EL (cell line): ENCODE measurements at places on chromosomes 2 and 18.

DNA sequence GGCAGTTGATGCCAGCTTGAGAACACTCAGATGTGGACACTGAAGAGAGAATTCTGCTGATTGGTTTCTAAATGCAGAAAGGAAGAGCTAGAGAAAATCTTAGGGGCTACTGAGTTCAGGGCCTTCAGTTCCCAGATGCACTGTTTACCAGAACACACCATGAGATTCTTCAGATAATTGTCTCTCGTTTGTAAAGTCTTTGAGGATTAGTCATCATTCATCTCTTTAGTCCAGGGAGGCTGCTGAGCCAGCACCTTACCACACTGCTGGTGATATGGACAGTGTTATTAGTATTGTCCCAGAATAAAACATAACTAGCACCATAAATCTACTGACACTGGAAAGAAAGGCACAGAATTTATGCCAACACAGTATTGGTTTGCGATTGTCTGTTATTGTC, 690.8 kb upstream of the CELF4 start:
- DNase-seq = no peak

- no peak for DNase-seq
Measured at GRCh38 chr2:16640867-16641266, 24.8 kb downstream of the CYRIA start.

GRCh38 chr2:241035142-241035817, 36.9 kb downstream of the SNED1 start:
- DNase-seq = no peak

GRCh38 chr2:204072443-204073324, 136.1 kb downstream of the ICOS start:
- DNase-seq = peak; percentile 16

DNA sequence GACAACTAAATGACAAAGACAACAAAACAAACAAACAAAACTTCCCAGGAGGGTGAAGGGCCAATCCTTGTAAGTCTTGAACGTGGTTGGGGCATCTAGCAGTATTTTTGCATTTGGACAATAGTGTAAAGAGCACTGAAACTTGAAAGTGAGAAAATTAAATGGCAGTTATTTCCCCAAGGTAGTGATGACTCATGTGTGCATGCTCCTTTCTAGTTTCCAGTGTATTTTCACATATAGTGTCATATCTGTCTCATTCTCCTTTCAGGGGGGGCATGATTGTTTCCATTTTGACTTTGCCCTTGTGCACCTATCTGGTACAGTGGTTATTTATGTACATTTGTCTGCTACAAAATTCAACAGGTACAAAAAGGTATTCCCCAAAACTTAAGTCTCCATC, 39.5 kb downstream of the CERS6 start:
- no peak for DNase-seq

GRCh38 chr2:235219048-235219447, 267.2 kb downstream of the SH3BP4 start:
- no peak for DNase-seq

- no peak for DNase-seq
Measured at GRCh38 chr2:238483021-238483420, 56.3 kb downstream of the ASB1 start.

DNA sequence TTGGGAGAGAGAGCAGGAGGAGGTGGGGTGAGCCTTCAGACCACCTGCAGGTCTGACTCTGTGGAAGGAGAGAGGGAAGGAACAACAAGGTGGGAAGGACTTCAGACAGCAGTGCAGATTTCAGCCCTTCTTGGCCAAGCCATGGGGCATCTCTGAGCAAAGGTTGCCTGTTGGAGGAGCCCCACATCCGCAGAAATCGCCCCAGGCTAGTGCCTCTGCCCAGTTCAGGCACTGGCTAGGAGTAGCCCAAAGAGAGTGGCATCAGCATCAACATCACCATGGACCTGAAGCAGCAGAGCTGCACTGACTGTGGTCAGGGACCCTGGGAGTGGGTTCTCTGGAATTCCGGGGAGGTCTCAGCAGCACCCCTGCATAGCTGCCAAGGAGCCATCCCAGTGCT, 10.2 kb downstream of the GPR55 start:
- no peak for DNase-seq

GRCh38 chr2:232885264-232885961, 15.3 kb downstream of the SNORC start:
- DNase-seq = no peak

- peak; percentile 60 for DNase-seq
Measured at GRCh38 chr2:54387059-54387991, 68.8 kb upstream of the SPTBN1 start.

DNA sequence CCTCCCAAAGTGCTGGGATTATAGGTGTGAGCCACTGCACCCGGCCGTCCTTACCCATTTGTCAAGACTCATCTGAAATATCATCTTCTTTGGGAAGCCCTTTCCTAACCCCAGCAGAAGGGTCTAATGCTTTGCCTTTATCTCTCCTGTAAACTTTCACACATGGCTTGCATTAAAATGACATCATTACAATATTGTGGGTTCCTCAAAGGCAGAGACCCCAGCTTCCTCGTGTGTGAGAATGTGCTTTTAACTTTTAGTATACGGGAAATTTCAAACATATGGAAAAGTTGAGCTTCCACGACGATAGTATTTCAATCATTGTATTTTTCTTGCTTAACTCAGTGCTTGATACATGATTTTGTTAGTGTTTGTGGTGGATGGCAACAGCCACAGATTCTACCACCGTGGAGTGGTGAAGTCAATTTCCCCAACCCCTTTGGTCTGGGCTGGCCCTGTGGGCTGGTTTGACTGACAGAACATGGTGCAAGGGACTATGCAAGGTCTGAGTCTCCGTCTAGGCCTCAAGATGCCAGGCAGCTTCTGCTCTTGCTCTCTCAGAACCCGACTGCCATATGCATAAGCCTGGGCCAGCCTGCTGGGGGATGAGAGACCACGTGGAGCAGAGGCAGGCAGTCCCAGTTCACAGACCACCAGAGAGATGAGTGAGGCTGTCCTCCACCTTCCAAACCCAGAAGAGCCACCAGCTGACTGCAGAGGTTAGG, 39.9 kb downstream of the NGEF start:
- no peak for DNase-seq

DNA sequence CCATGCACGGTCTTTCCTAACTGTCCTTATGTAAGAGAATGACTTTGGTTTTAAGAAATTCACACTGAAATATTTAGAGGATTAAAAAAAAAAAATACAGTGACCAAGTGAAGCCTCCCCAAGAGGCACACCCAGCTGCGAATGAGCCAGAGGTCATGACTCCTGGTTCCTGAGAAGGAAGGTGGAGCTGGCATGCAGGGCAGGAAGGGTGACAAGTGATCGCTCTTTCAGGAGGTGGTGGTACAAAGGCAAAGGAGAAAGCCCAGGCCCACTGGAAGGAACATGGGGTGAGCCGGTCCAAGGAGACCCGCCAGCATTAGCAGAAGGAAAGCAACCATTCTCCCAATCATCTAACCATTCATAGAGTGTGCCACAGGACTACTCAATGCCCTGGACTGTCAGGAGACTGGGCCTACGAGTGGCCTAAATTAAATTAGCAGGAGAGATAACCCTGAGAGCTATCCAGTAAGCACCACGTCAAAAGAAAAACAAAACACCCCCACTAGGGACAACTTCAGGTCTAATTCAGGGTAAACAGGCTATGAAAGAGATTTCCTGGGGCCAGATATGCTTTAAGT, 7.8 kb downstream of the INO80C start:
- no peak for DNase-seq
